ENCODE measurements at places on chromosomes 5 and 9.

- DNase-seq = no peak
Measured at GRCh38 chr9:20944507-20944906, 86.9 kb downstream of the HACD4 start.

DNA sequence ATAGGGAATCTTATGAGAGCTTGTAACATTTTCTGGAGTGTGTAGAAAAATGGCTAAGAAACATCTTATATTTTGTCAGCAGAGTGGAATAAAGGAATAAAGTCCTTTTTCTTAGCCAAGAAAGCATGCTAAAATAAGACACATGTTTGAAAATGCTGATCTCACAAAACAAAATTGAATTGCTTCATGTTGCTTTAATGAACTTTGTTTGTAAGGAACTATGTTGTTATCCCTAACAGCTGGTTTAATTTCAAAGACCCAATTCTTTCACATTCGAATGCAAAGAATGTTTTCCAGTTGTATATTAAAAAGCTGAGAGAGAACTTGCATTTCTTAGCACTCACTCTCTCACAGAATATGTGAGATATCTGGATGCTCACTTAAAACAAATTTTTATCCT, 107.6 kb downstream of the MUSK start:
- no peak for DNase-seq

GRCh38 chr5:94239266-94239665, 379.1 kb downstream of the KIAA0825 start:
- DNase-seq = no peak

DNA sequence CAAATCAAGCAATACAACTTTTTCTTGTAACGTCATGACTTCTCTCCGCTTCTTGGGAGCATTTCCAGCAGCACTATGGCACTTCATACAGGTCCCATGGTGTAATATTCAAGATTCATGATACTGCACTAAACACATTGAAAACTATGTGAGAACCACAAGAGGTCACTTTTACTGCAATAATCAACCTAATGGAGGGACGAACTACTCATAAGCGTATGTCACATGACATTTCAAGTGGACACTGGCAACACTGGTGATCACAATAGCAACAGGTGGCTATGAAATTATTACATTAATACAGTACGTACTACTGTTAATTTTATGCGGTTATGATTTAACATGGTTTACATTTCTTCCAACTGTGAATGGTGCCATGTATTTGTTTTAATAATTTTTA, 78.6 kb upstream of the TBC1D9B start:
- DNase-seq = peak; percentile 53

GRCh38 chr5:180041301-180042274, 30.0 kb downstream of the RNF130 start:
- no peak for DNase-seq
